ENCODE measurements at places on chromosomes 16 and 17.
A peak's percentile ranks its signal among the peaks of the same experiment; 100 is the strongest.

DNA sequence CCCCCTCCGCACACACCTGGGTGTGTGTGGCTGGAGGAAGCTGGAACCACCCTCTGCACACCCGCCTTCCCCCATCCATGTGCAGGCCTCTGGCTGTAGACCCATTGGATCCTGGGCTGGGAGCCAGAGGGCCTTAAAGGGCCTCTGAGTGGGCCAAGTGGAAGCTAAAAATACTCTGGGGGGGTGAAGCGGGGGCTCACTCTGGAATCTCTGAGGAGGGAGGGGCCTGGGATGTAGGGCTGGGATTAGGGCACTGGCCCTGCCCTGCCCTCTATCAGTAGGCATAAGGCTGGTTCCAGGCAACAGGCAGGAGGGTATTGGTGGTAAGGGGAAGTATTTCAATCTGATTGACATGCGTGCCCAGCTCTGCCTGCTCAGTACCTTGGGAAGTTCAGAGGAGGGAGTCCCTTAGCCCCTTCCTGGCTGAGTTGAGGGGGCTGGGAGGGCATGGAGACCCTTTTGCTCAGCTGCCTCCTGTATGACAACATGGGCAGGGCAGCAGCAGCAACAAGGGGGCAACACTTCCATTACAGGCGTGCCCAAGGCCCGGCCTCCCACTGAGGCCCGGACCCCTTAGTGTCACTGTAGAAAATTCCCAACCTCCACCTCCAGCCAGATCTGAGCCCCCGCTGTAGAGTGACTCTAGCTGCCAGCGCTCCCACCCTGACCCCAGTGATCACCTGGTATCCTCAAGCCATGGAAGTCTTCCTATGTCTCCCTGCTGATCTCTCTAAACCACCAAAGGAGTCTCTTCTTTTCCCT, 5.2 kb downstream of the ITGA3 start:
- ATAC-seq, result peak; percentile 14

DNA sequence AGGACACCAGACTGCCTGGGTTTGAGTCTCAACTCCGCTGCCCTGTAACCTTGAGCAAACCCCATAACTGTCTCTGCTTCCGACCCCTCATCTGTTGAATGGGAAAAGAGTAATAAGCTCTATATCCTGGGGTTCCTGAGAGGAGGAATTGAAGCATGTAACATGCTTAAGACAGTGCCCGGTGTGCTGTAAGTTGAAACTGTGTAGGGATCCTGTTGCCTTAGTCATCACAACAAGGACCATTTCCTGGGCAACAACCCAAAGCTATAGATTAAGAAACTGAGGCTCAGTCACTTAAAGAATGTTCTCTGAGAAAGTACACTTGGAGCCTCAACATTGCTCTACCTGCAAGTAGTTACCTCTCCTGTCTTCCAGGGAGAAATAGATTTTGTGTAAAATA, 23.0 kb downstream of the CDH13 start:
- ATAC-seq, result no peak

- peak; percentile 91 for ATAC-seq
Measured at GRCh38 chr17:58249270-58250133, 11.1 kb downstream of the LPO start.

GRCh38 chr17:40014375-40014980, 762 bp upstream of the CSF3 start:
- ATAC-seq, result no peak
